Spleen (tissue), 13 donors: ENCODE measurements at places on chromosomes 3 and 15. TPM values are rescaled to one million over a fixed set of nuclear protein-coding genes. Genes with fewer than 3 reads are reported as not detected.

Gene ECE2
- polyA plus RNA-seq, result not detected

Gene MASP1
- 0.10 TPM for polyA plus RNA-seq

Gene TLR9
- 3.8 TPM for polyA plus RNA-seq

Gene GCHFR
- 38.0 TPM for polyA plus RNA-seq

Gene FAM81A
- 1.2 TPM for polyA plus RNA-seq

Gene CLDN18
- not detected for polyA plus RNA-seq

Gene SYNPR
- not detected for polyA plus RNA-seq

Gene CX3CR1
- 0.80 TPM for polyA plus RNA-seq

Gene GOLGA6L1
- polyA plus RNA-seq, result not detected
